ENCODE measurements at places on chromosomes 16 and 17.

GRCh38 chr17:74981318-74981978 lies 6.0 kb upstream of the CDR2L start:
- no peak for DNase-seq

DNA sequence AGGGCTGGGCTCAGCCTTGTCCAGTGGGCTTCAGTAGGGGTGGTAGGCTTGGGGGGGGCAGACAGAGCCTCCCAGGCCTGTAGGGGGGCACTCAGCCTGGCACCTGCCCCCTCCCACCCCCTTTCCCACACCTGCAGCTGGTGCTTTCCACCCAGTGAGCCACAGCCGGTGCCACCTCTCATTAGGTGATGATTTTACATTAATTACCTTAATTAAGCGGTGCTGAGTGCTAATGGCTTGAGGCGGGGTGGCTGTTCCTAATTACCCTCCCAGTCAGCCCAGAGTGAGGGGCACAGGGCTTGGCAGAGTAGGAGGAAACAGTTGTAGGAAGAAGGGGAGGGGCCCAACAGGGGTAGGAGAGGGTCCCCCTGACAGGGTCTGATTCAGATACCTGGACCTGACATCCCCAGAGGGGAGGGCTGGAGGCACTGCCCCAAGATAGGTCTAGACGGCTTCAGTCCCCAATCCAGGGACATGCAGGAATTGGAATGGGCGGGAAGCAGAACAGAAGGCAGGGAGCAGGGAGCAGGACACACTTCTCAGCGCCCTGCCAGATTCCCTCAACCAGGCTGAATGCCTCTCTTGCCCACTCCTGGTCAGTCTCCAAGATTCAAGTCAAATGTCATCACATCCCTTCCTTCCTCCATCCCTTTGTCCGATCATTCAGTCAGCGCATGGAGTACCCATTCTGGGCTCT lies 26.5 kb upstream of the PHF12 start:
- DNase-seq: no peak

- DNase-seq: no peak
Observed at GRCh38 chr16:66945939-66946338, 10.6 kb downstream of the CES2 start.

DNA sequence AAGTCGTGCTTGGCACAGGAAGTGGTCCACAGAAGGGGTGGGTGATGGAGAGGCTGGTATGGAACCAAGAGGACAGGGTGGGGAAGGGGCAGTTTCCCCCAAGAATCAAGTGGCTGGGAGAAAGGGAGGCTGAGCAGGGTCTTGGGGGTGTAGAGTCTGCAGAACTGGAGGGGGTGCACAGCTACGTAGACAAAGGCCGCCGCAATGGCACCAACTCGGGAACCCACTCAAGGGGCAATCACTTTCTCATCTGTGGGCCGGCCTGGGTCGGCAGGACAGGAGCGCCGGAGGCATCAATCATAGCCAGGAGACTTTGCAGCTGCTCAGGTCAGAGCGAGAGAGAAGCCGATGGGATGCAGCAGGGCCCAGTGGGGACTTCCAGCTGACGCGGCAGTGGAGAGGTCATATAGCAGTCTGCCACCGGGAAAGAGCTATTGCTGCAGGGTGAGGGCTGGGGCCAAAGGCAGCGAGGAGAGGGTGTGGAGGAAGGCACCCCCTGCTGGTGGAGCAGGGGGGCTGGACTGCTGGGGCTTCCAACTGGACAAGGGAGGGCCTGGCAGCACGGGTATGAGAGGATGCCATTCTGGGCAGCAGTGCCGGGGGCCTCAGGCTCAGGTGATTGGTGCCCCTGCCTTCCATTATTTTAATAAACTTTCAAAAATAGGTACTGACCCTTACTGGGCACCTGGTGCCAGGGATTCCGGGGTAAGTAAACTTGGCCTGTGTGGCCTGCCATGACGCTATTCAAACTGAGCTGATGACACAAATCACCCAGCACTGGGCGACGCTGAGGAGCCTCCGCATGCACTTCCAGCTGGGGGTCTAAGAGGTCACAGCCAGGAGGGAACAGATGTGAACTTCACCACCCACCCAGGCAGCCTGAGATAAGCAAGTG lies 52.5 kb upstream of the MTSS2 start:
- no peak for DNase-seq

DNA sequence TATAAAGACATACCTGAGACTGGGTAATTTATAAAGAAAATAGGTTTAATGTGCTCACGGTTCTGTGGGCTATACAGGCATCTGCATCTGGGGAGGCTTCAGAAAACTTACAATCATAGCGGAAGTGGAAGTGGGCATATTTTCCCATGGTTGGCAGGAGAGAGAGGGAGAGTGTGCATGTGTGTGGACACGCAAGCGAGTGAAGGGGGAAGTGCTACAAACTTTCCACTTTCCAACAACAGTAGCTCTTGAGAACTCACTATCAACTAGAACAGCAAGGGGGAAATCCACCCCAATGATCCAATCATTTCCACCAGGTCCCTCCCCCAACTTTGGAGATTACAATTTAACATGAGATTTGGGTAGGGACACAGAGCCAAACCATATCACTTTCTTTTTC lies 11.1 kb downstream of the TAOK1 start:
- DNase-seq: no peak

- no peak for DNase-seq
Observed at GRCh38 chr17:14744761-14745473, 444.0 kb downstream of the HS3ST3B1 start.

DNA sequence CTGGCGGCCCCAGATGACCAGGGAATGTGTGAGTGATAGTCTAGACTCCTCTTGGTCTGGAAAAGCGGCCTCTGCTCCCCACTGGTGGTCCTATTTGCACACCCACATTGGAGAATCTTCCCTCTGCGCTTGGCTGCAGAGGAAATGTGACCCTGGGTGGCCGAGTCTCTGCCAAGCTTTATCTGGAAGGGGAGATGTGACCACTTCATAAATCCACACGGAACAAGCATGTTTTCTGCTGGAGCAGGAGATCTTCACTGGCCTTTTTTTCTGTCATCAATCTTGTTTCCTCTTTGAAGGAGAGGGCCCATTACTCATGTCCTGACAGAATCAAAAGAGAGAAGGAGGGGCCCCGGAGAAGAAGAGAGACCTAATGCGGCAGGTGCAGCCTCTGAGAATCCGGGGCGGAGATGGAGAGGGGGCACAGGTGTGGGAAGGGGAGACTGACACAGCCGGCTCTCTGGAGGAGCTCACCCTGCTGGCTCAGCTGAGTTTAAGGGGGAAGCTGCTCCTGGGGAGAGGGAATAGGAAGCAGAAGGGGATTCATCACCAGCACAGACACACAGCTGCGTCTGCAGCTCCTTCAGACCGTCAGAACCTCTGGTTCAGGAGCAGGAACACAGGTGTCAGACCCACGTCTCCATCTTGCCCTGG lies 116.3 kb downstream of the SOX9 start:
- DNase-seq: no peak

- DNase-seq: no peak
Observed at GRCh38 chr17:78415821-78416711, 37.6 kb downstream of the PGS1 start.

All from stimulated activated CD4-positive, alpha-beta T cell treated with anti-CD3 and anti-CD28 coated beads, Interleukin-15, amount 100 ng/mL, for 1 hour (primary cell).